H1 (cell line): ENCODE measurements at places on chromosomes 4 and X.
A peak's percentile ranks its signal among the peaks of the same experiment; 100 is the strongest.

- no peak for DNase-seq
Observed at GRCh38 chr4:6002926-6003325, 15.3 kb downstream of the C4orf50 start.

GRCh38 chr4:150302553-150302952 is 224.3 kb downstream of the DCLK2 start:
- no peak for DNase-seq

- DNase-seq: no peak
Observed at GRCh38 chr4:152458801-152459302, 77.0 kb downstream of the FBXW7 start.

- DNase-seq: no peak
Observed at GRCh38 chr4:138938366-138938690, 77.3 kb upstream of the NOCT start.

- DNase-seq: no peak
Observed at GRCh38 chrX:121987835-121988234, 940.4 kb downstream of the GLUD2 start.

- DNase-seq: no peak
Observed at GRCh38 chr4:80183250-80184052, 13.9 kb upstream of the PRDM8 start.

DNA sequence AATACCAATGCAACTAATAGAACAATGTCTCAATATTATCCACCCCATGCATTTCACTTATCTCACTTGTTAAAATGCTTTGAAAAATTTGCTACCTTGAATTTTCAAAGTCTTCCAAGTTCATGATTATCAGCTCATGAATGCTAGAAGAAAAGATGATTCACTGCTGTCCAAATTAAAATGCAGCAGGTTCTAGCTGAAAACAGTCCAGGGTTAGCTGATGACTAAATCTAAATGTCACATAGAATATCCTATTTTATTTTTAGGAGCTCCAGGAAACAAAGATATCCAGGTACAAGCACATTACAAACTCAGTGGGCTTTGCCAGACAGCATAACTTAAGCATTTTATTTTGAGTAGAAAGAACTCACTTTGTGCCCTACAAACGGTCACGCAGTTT is 38.0 kb upstream of the SPARCL1 start:
- DNase-seq: no peak

DNA sequence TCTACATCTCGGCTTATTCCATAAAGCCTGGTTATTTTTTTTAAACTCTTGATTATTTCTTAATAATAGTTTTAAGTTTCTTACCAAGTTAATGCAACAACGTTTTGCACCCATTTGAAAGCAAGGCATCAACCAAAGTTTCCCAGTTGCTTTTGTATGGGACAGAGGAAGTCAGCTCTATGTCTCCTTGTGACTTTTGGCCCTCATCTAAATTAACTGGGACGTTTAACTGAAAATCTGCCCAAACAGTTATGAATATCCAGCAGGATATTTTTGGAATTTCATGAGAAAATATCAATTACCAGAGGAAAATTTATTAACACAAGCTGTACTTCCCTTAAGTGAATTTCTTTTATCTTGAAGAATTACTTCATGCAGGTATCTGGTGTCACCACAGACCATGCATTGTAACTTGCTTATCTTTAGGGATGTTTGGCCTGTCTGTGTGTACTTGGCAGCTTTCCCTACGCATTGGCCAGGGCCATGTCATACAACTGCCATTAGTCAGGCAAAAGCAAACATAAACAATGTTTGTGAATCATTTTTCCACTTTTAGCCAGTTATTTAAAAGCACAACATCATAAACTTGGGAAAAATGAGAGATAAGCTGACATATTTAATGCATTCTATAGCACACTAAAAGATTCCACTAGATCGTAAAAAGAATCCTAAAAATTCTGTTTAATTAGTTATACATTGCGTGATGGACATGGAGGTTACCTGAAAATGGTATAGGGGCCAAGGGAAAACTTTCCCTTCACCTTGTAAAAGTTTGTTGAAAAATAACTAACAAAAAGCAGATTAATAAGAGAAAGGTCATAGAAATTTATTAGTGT is 101.4 kb upstream of the PDE5A start:
- DNase-seq: no peak

DNA sequence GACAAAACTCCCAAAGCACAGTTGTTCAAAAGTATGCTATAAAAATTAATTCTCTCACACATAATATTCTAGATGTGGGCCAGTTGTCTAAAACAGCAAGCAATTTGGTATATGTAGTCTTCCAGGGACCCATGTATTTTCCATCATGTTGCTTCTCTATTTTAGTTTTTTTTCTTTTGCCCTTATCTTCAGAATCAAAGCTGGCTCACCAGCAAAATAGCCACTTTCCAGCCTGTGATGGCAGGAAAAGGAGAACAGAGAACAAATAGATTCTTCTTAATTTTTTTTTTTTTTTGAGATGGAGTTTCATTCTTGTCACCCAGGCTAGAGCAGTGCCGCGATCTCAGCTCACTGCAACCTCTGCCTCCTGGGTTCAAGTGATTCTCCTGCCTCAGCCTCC is 680.8 kb upstream of the TENM3 start:
- no peak for DNase-seq

- DNase-seq: no peak
Observed at GRCh38 chrX:120235284-120235683, 15.3 kb upstream of the ZBTB33 start.

DNA sequence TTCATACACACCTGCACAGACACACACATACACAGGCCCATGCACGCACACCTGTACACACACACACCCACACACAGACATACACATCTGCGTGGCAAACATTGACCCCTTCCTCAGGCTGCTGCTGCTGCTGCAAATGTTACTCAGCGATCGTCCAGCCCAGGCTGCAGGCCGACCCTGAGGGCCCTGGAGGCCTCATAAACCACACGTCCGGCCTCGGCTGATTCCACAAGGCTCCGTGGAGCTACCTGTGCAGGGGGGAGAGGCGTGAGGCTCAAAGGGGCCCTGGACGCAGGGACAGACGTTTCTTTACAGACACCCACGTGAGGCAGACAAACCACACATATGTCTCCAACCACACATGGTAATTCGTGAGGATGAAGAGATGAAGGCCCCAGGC is 53.9 kb upstream of the PPP2R3B start:
- DNase-seq: no peak

DNA sequence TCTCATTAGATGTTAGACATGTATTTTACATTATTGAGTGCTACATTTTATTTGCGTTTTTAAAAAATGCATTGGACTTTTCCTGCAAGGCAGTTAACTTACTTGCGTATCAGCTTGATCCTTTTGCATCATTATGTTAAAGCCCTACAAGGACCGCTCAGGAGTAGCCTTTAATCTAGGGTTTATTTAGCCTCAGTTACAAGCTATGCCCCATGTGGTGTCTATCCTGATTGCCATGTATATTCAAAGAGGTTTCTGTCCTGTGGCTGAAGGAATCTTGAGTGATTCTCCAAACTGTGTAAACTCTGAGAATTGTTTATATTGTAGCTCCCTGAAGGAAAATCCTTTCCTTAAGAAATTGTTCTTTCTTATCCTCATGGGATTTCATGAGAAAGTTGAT is 821.8 kb upstream of the AGA start:
- DNase-seq: no peak

DNA sequence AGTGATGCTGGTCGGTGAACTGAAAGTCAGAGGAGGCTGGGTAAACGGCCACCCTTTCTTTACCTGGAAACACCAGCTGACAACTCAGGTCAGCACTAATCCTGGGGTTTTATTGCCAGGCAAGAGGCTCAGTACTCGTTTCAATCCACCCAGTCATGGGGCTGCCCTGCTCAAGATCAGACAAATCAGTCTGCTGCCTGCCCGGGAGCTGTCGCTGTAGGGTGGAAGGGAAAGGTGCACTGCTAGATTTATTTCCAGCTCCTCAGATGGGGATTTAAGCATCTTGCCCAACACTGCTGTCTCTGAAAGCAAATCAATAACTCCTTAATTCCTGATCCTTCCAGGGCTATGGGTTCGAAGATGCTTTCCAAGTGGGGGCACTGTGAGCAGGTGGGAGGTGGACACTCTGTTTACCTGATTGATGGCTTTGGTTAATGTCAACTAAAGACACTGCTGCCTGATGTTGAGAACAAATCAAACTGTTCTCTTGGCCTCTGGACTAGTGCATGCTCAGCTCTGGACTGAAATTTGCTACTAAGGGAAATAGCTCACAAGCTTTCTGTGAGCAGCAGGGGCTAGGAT is 59.3 kb downstream of the PHKA2 start:
- DNase-seq: no peak

- no peak for DNase-seq
Observed at GRCh38 chr4:97270051-97270450, 873.2 kb downstream of the STPG2 start.

DNA sequence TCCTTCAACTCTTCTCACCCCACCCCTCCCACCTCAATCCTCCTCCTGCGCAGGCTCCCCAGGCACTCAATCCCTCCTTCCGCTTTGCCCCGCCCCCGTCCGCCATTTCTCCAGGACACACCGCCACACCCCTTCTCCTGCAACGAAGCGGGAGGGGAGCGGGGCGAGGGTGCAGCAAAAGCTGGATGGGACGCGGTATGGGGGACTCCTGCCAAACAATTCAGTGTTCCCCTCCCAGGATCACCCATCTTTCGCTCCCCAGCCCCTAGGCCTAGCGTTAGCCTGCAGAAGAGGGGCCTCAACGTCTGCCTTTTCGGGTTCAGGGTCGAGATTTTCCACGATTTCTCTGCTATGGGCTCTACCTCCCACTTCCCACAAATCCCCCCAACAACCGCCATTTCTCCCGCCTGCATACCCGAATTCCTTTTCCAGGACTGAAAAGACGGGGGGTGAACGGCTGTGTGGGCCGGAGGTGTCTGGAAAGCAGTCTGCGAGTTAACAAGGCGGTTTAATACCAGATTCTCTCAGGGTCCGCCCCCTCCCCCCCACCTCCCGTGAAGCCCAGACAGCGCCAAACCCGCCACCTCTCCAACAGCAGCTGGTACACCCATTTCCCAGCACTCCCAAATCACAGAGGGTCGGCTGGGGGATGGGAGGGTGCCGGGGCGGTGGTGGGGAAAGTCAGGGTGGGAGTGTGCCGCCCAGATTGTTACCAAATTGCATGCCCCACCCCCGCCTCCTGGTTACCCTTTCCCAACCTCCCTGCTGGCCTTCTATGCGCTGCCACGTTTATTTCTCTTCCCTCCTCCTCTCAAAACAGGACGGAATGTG is 774 bp downstream of the ARMCX2 start:
- DNase-seq: peak; percentile 74

DNA sequence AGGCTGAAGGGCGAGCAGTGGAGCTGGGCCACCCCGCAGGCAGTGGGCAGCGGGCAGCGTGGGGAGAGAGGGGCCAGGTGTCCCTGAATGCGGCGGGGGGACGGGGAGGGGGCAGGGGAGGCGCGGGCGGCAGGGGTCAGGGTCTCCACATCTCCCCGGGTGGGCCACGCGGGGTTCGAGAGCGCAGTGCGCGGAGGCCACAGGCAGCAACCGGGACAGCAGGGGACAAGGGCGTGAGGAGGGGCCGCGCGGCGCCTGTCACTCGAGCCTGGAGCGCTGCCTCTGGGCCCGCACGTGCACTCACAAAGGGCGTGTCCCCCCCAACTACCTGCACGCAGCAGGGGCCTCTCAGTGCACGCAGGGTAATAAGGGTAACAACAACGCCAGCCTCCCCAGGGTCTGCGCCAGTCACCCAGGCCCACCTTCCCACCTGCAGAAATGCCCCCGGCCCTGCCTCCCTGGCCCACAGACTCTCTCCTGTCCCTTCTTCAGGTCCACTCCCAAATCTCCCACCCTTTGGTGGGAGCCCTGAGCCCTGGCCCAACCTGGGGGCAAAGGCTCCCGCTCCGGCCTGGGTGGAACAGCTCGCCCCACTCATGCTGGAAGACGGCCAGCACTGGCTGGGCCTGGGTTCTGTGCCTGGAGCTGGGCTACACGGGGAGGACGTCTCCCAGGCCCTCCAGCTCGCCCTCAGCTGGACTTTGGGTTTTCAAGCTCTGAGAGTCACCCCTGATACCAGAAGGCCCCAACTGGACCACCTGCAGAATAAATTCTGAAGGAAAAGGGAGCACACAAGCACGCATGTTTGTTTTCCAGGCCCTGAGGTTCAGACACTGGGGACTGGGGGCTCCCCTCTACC is 53.2 kb downstream of the ZFYVE28 start:
- DNase-seq: no peak

DNA sequence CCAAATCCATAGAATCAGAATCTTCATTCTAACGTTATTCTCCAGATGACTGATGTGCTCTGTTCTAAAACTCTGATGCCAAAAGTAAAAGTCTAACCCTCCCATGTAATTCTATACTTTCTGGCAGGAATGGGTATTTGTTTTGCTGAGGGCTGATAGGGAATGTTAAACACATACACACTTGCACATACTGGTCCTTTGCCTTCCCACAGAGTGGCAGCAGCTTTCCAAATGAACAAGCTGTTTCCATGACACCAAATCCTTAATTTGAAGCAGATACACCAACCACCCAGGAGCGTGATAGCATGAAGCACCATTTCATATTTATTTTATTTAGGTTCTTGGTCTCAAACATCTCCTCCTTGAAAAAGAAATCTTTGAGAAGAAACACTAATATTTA is 155.5 kb upstream of the PRDX4 start:
- DNase-seq: no peak

DNA sequence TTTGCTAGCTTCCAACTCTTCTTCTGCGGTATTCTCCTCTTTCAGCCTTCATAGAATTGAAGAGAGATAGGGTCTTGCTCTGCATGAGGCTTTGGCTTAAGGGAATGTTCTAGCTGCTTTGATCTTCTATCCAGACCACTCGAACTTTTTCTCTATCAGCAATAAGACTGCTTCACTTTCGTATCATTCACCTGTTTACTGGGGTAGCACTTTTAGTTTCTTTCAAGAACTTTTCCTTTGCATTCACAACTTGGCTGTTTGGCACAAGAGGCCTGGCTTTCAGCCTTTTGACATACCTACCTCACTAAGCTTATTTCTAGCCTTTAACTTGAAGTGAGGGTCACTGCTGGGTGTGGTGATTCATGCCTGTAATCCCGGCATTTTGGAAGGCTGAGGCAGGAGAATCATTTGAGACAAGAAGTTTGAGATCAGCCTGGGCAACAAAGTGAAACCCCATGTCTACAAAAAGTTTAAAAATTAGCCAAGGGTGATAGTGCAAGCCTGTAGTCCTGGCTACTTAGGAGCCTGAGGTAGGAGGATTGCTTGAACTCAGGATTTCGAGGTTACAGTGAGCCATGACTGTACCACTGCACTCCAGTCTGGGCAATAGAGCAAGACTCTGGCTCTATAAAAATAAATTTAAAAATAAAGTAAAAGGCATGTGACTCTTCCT is 47.1 kb upstream of the HPGDS start:
- DNase-seq: no peak

- no peak for DNase-seq
Observed at GRCh38 chr4:105116616-105117319, 29.9 kb upstream of the TET2 start.
